ENCODE measurements at places on chromosomes 3 and 15.
A peak's percentile ranks its signal among the peaks of the same experiment; 100 is the strongest.

DNA sequence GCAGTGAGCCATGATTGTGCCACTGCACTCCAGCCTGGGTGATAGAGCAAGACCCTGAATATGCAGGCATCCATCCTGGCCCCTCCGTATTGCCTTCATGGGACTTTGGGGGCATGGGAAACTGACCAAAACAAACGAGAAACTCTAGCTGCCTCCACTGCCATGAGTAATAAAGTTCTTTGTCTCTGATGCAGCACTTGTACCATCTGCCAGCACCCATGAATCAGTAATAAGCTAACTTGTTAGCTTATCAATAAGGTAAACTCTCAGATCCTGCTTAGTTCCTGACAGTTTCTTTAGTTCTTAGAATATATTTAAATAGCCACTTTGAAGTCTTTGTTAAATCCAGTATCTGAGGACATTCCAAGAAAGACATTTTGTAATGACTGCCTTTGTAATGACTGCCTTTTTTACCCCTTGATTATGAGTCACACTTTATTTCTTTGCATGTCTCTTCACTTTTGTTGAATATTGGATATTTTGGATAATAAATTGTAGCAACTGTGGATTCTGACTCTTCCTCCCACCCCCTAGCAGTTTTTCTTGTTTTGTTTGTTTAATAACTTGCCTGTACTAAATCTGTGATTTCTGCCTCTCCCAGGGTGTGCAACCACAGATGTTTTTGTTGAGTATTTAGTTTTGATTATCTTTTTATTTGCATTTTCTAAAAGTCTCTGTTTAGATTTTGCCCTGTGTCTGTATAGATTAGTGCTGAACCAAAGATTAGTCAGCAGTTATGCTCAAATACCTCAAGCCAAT, 136.9 kb downstream of the HCN4 start:
- no peak for DNase-seq

GRCh38 chr15:41819455-41820050, 8.3 kb upstream of the JMJD7 start:
- no peak for DNase-seq

DNA sequence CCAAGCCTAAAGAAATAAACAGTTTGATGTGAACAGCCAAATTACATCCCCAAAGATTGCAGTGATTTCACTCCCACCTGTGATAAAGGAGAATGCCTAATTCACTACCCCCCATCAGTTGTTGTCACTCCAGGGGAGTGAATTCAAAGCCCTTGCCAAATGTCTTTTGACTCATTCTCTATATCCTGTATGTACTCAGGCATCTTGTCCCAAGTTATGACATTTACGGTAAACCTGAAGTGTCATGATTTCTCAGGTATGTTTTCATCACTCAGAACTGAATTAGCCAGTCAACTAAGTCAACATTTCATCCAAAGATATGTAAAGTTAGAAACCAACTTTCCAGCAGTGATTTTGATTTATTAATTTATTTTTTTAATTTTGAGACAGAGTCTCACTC, 22.0 kb upstream of the HERC1 start:
- DNase-seq, result no peak

DNA sequence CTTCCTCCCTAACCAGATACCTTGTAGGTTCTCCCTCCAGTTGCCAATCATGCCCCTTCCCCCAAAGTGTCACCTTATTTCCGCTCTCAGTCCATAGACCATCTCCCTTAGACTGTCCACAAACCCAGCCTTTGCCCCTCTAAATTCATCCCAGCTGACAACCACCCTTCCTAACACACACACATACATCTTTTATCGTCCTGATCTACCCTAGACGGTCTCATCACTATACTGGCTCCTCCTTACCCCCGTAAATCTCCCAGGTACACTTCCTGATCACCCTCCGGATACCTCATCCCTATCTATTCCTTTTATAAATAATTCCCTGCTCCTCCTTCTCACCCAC, 828 bp downstream of the THOC7 start:
- DNase-seq, result no peak

- DNase-seq, result no peak
Observed at GRCh38 chr3:101796077-101796680, 17.2 kb downstream of the NXPE3 start.

DNA sequence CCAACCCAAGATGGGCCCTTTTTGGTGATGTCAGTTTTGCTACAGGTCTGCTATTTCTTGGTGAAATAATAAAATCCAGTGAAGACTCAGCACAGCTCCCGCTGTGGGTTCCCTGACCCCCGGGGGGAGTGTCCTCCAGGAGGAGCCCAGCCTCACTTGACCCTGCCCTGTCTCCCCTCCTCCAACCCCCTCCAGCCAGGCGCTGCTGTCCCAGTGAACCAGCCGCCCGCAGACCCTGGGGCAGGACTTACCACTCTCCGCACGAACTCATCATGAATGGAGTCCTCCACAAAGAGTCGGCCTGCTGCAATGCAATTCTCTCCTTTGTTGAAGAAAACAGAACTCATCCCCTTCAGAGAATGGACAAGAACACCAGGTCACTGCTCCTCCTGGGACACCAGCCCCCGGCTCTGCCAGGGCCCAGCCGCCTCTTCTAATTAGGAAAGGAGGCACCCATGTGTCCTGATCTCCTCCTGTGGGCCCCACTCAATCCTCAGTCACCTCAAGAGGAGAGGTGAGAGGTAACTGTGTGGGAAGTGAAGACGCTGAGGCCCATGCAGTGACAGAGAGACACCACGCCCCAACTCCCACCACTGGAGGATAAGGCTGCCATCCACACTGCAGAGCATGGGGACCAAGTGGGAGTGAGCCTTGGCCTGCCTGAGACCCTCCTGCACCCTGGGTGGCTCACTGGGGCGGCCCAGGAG, 28.8 kb upstream of the SLC41A3 start:
- DNase-seq, result no peak

- no peak for DNase-seq
Observed at GRCh38 chr3:129019266-129019665, 18.2 kb downstream of the EFCC1 start.

DNA sequence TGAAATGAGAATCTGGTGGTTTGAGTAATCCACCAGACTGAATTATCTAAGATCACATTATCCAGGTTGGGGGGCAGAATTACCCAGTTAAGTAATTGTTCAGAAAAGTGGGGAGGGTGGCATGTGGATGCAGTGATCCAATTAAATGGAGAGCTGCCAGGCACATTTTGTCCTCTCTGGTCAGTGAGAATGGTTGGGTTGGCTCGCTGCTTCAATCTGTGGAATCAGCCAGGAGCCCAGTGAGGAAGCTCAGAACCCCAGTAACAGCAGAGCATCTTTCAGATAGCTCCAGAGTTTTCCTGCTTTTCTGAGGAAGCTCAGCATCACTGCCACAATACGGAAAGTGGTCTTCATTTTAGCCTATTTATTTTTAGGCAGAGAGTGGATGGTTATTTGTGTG, 6.4 kb upstream of the EXOG start:
- no peak for DNase-seq

GRCh38 chr3:66827726-66828125, 170.4 kb upstream of the KBTBD8 start:
- no peak for DNase-seq

GRCh38 chr3:43259626-43260025, 26.7 kb upstream of the SNRK start:
- no peak for DNase-seq

- no peak for DNase-seq
Observed at GRCh38 chr15:57540736-57541135, 51.0 kb upstream of the MYZAP start.

GRCh38 chr3:168116279-168116678, 20.6 kb upstream of the GOLIM4 start:
- no peak for DNase-seq

GRCh38 chr3:118974356-118975097, 60.1 kb downstream of the IGSF11 start:
- peak; percentile 23 for DNase-seq

- DNase-seq, result no peak
Observed at GRCh38 chr15:54675241-54675640, 521.5 kb downstream of the RSL24D1 start.

GRCh38 chr15:96462768-96463750, 132.6 kb downstream of the NR2F2 start:
- no peak for DNase-seq

- no peak for DNase-seq
Observed at GRCh38 chr15:96323319-96324145, 7.0 kb upstream of the NR2F2 start.

GRCh38 chr15:76056931-76057330, 2.9 kb upstream of the TMEM266 start:
- DNase-seq, result no peak

DNA sequence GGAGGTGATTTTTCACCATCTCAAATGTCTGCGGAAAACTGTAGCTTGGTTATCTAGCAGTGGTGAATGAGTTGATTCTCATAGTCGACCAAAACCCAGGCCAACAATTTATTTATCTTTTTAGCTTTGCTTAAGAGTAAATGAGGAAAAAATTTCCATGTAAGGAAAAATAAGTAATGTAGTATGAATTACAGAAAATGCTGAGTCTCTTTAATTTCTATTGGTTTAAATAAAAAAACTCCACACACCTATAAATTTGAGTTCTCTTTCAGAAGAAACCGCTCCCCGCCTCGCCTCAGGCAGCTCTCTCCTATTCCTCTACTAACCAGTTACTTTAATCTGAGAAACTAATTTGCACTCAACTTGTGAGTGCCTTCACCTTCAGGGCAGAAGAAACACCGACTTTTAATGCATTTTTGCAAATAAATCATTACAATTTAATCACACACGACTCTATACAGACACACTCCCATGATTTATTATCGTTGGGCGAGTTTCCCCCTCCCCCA, 540 bp upstream of the RSRC1 start:
- DNase-seq, result no peak

GRCh38 chr15:40130799-40131502, 22.3 kb upstream of the BMF start:
- no peak for DNase-seq

DNA sequence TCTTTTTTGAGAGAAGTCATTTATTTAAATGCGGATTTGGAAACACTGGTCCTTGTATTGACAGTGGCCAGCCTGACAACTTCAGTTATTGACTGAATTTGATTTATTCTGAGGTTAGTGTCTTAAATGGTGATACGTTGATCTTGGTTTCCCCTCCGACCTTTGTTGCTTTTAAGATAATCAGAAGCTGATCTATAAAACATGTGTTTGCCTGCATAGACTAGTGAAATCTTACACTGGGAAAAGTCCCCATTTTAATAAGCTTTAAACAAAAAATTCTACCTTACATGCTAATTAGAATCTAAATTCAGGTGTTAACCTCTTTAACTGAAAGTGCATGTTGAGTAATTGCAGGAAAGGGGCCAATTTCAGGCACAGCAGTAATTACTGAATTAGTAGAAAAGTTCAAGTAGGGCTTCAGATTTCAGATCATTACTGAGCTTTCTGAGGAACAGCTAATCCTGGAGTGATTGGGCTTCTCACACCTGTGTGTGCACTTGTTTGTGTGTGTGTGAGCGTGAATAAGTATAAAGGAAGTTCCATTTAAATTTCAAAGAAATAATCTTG, 221.4 kb downstream of the SOX2 start:
- DNase-seq, result no peak

DNA sequence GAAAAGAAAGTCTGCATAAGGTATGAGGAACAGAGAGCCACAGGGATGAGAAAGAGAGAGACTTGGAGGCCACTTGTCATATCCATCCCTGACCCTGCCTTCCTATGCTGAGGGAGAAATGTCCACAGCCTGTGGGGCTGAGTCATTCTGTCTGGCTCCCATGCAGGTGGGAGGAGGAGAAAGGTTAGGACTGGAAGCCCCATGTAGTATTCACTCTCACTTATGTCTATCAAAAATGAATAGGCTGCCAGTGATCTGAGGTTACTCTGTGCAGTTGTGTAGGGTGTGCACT, 71.3 kb downstream of the RAB11A start:
- DNase-seq, result no peak

- DNase-seq, result peak; percentile 50
Observed at GRCh38 chr3:101813817-101814440, 34.9 kb downstream of the NXPE3 start.

DNA sequence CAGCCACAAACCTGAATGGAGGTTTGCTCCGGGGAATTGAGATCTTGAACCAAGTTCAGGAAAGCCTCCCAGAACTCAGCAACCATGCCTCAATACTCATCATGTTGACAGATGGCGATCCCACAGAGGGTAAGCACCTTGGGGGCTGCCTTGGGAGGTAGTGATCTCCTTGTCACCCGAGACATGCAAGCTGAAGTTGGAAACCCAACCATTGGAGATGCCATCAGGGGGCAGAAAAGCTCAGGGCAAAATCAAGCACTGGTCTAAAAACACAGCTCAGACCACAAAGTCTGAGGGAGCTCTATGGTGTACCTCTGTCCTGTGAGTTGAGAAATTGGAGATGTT, 5.8 kb downstream of the ITIH1 start:
- no peak for DNase-seq

DNA sequence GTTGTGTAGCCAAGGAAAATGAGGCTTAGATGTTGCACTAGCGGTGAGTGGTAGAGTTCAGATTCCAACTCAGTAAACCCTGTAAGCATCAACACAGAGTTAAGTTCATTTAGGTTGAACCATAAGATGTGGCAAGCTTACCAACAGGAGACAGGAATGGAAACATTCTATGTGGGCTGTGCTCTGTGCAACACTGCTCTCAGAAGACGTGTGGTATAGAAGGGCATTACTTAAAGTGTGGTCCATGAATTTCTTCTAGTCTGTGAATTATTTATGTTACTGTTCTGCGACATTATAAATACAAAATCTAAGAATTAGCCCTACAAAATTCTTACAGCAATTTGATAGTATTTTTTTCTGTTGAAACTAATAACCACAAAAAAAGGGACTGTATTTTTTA, 213.3 kb downstream of the GRM7 start:
- no peak for DNase-seq

- no peak for DNase-seq
Observed at GRCh38 chr15:92466834-92467233, 73.2 kb downstream of the ST8SIA2 start.

DNA sequence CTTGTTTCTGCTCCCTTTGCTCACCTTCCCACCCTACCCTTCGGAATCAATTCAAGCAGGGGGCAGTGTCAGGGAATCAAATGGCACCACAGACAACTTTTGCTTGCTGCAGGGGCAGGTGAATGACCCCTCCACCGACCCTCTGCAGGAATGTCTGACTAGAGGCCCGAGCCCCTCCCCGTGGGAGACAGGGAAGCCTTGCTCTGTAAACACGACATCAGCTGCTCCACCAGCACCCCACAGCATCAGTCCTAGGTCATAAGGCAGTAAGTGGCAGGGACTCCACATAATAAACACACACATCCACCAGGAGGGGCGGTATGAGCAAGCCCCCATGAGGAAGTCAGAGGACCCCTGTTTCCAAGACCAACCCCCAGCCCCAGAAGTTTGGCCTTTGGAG, 2.0 kb upstream of the SLC26A6 start:
- DNase-seq, result no peak

- DNase-seq, result no peak
Observed at GRCh38 chr3:119950666-119951325, 143.5 kb downstream of the GSK3B start.

- no peak for DNase-seq
Observed at GRCh38 chr15:57962887-57963286, 102.6 kb downstream of the ALDH1A2 start.

GRCh38 chr3:117719316-117719926, 1009.8 kb downstream of the TUSC7 start:
- peak; percentile 40 for DNase-seq

GRCh38 chr3:31041161-31041978, 146.9 kb upstream of the GADL1 start:
- DNase-seq, result no peak

- no peak for DNase-seq
Observed at GRCh38 chr3:57855943-57856342, 99.8 kb downstream of the SLMAP start.
